ENCODE measurements at places on chromosomes 3 and 15. TPM values are rescaled to one million over a fixed set of nuclear protein-coding genes. Genes with fewer than 3 reads are reported as not detected.

FMN1 gene
- 1.2 TPM for total RNA-seq

CLEC3B gene
- not detected for total RNA-seq

SLC6A11 gene
- not detected for total RNA-seq

MME gene
- total RNA-seq, result 11.2 TPM

SEMA5B gene
- total RNA-seq, result not detected

GOLGA8M gene
- total RNA-seq, result 0.80 TPM

GPR149 gene
- not detected for total RNA-seq

DNA sequence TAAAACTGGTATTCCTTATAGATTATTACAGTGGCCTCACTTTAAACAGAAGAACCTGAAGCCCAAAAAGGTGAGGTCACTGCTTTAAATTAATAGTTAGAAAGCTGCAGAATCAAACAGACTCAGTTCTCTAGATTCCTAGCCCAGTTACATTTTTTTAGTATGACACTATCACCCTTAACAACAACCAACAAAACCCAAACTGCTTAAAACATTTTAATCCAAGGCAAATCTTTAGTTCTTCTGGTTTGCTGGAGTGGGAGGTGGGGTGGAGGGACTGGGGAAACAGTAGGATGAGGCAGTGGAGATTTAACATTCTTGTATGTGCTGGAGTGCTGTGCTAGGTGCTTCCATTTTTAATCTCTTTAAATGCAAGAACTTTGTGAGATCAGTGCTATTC lies 631.6 kb upstream of the KCNMB2 start:
- no peak for DNase-seq

DNA sequence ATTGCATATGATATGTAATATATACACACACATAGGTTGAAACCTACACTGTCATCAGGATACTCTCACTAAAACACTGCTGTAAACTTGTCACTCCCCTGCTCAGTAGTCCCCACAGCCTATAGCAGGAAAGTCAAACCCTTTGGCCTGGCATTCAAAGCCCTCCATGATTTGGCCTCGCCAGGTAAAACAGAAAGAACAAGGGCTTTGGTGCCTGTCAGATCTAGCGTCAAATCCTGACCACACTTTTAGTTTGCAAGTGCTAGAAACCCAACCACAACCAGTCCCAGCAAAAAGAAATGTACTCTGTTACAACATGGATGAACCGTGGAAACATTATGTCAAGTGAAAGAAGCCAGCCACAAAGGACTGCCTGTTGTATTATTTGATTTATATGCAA lies 11.4 kb downstream of the CRABP1 start:
- no peak for DNase-seq

DNA sequence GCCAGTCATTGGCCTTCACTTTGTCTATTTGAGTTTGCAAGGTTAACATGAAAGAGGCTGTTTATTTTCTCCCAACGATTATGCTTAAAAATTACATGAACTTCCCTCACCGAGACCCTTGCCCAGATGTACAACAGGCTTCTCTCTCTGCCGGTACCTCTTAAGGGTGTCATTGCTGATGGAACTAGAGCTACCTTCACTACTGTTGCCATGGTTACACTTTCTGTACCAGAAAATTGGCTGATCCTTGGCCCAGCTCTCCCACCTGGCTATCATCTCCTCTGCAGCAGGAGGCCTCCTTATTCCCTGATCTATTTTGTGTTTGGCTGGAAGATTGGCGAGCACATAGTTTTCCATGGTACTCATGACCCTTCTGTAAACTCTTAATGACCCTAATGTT lies 24.0 kb upstream of the LIPC start:
- no peak for DNase-seq

DNA sequence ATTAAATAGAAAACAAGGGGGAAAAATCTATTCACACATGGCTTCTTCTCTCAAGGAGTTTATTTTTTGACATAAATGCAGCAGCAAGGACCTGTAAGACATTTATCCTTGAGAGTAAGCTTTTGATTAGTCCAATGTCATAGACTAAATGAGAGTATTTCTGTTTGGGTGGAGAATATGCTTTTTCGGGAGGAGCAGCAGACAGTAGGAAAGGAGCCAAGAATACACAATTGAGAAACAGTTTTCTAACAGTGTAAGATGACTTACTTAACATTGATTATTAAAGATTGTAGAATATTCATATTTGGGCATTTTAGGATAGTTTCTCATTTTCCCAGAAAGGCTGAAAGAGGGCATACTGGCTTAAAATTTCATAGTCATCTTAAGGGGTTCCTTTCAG lies 65.9 kb upstream of the PAQR5 start:
- DNase-seq, result no peak

- no peak for DNase-seq
Measured at GRCh38 chr3:194283221-194284006, 67.7 kb downstream of the CPN2 start.
